Stimulated activated CD4-positive, alpha-beta T cell treated with anti-CD3 and anti-CD28 coated beads, Interleukin-12 subunit alpha, Interleukin-12 subunit beta, amount 100 ng/mL, for 4 hours (primary cell): ENCODE measurements at places on chromosomes 1 and 21.

GRCh38 chr1:117615474-117615873 is 9.6 kb downstream of the TENT5C start:
- DNase-seq, result no peak

DNA sequence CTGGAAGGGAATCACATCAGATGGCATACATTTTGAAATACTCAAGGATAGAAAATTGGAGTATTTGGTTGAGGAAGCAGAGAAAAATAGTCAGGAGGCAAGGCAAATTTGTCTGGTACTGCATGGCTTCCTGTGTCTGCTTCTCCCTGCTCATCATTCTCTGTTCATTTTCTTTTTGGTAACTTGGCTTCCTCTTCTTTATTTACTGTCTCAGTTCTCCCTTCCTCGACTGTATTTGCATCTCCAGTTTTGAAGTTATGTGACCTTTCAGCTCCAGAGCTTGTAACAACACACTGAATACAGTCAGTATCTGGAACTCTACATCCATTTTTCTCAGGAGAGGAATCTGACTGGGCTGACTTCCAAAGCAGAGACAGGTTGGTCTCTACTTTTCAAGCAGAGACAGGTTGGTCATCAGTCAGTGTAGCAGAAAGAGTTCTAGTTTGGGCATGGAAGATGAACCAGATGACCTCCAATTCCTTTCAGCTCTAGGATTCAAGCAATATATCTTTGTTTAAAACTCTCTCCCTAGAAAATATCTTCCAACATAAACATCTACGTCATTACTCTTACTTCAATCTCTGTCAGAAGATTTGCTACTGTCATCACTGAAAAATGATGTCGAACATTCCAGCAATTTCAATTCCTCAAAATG is 571.2 kb downstream of the ADGRL2 start:
- DNase-seq, result no peak

- no peak for DNase-seq
These were observed 30.2 kb upstream of the DISC1 start for GRCh38 chr1:231596337-231596791.

DNA sequence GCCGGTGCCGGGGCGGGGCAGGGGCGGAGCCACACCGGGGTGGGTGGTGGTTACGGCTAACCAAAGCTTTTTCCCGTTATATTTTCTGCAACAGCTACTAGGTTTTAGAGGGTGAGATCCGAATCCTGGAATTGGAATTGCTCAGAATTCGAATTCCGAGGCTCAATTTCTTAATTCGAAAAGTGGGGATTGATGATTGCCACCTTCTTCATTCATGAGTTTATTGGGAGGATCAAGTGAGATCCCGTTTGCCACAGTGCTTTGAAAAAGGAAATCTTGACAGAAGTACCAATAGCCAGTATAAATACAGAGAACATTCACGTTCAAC is 207 bp upstream of the SVBP start:
- DNase-seq, result no peak

DNA sequence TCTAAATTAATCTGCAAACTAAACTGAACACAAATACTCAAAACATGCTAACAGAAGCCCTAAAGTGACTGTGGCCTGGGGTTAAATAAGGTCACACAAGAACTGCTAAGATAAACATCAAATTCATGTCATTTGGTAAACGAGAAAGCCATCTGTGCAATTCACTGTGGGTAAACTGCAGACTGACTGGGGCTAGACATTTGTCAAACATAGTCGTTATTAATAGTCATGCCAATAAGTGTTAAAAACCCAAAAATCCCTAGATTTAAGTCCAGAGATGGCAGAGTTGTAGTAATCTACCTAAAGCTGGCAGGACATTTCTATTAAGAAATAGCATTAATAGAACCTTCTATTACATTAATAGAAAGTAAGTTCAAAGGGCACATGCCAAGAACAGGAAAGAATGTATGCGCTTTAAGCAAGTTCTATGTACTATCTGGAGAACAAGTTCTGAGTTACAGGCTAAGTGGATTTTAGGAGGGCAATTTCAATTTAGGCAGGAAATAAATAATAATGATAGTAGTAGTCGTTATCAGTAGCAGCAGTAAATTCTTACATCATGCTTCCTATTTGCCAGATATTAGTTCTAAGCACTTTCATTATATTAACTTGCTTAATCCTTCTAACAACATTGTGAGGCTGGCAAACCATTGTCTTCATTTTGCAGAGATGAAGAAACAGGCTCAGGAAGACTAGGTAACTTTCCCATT is 8.6 kb downstream of the EDEM3 start:
- no peak for DNase-seq

DNA sequence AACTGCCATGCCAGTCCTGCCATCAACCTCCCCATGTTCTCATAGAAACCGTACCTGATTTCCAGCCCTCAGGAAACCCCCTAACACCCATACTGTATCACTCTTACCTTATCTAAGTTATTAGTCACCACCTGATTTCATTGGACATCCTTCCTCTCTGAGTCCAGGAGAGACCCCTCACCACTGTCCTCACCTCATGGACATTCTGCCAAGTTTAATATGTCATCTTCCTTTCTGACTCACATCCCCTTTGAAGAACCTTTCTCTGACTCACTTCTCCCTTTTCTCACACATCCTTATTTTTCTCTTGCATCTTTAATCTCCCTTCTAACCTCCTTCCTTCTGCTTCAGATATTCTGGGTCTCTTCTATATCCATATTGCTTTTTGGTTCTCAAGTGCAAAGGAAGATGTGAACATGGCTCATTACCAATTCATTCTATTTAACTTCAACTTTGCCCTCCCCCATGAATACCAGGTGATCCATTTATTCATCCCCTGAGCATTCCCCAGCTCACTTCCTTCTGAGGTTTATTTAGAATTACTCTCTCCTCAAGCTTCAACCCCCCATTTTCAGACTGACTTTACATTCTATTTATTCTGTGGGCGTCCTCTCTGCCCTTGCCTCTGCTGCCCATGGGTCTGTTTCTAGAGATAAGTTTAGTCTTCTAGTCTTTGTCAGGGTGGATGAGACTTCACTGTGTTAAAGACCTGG is 206.8 kb upstream of the ESRRG start:
- DNase-seq, result no peak

DNA sequence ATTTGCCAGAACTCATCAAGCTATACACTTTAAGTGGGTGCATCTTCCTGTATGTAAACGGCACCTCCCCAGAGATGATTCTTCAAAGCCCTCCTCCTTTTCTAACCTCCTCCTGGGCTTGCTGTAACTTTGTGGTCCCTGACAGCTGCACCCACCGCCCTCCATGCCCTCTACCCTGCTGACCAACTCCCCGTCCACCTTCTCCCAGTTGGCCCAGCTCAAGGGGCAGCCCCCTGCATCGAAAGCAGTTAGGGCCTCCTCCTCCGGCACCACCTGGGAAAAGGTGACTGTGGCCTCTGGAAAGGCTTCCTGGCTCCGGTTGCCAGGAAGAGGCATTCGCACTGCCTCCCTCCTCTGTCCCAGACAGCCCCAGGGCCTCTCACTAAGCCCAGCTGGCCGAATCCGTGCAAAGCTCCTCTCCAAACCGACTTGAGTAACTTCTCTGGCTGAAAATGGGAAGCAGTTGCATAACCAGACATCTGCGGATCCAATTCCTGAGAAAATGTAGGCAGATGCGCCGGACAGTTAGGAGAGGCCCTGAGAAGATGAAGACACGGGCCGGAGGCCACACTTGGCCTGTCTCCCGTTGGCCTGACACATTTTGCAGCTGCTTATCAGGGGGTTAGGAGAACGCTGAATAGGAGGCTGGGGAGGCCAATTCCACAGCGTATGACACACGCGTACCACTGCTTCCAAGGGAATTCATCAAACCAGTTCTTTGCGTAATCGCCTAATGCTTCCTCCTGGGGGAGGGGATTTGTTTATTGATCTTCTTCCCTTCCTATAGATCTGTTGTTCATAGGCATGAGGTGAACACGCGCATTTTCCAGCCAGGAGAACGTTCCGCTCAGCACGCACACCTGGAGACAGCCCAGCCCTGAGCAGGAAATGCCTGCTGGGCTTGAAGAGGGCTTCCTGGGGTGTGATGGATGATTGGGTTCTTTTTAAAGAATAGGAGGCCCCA is 48.7 kb upstream of the COL6A2 start:
- no peak for DNase-seq

DNA sequence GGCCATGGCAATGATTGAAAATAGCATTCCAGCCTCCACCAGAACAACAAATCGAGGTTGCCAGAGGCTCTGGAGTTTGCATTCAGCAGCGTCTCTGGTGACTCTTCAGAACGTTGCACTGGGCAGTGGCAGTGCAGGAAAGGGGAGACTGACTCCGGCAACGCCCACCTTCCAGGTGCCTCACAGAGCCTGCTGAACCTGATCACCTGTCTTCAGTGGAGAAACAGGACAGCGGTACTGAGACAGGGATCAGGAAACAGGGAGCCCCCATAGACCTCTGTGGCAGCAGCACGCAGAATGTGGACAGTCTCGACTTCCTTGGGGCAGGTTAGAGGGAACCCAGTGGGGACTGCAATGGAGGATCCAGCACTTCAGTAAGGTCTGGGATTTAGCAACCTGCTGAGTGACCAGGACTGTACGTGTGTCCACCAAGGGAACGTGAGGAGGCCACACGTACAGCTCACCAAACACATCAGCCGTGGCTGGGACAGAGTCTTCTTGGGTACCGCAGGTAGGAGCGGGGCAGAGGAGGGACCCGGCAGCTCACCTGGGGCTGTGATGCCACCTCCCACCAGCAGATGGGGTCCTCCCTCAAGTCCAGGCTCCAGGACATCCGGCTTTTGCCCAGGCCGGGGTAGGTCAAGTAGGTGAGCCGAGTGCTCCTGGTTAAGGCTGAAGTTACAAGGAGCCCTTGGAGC is 128.6 kb downstream of the PRDM2 start:
- DNase-seq, result peak; percentile 16

DNA sequence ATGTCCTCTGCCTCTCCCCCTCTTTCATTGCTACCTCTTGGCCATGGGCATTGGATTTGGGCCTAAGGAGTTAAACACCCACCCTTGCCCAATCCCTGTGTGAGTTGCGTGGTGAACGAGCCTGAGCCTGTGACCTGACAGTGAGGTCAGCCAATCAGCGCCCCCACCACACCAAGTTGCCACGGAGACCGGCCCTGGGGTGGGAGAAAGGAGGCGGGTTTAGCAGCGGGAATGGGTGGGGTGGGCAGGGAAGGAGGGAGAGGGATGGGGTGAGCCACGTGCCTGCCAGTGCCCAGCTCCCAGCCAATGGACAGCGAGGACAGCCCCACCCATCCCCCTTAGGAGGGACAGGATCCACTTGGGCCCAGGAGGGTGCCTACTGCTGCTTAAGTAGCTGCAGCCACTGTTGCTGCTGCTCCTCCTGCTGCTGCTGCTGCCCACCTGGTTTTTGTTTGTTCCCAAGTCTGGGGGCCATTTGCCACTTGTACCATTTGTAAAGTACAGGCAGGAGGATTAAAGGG is 9.5 kb downstream of the ZBTB7B start:
- no peak for DNase-seq

- DNase-seq, result no peak
These were observed 7.1 kb downstream of the SYT2 start for GRCh38 chr1:202703191-202703590.

- DNase-seq, result no peak
These were observed 114.9 kb downstream of the DENND1B start for GRCh38 chr1:197660389-197660788.

GRCh38 chr1:2019172-2019543 is at the start of gene GABRD:
TSS of gene GABRD (plus strand) at chr1:2019345. CDS start at chr1:2019424, 79 bp downstream.
- DNase-seq, result peak; percentile 19

GRCh38 chr1:99704356-99704816 is 58.5 kb downstream of the PALMD start:
- DNase-seq, result no peak

DNA sequence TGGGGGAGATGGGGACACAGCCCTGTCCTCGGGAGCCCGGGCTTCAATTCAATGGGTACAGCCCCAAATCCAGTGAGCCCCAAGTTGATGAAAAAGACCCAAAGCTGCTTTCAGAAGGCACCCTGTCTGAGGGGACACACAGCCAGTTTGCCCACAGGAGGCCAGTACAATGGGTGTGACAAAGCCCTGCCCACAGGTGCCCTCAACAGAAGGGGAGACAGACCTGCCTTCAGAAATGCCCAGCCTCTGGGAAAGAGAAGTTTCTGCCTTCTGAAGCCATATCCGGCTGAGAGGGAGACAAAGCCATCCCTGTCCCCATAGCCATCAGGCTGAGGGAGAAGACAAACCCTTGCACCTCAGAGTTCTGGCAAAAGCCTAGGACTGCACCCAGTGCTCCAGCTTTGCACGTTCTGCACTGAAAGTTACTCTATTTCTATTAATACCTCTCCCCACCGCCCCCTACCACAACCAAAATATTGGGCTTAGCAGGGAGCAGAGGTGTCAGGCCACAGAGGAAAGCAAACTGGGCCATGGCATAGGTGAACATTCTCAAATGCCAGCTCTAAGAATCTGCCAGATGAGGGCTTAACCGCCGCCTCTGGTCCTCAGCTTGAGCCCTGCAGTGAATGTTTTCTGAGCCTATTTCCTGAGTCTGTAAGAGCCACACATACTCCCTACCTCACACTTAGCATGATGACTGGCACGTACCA is 18.0 kb upstream of the PTAFR start:
- no peak for DNase-seq

GRCh38 chr1:185325413-185325812 is 8.4 kb upstream of the IVNS1ABP start:
- no peak for DNase-seq

GRCh38 chr1:1274299-1274930 is 761 bp upstream of the UBE2J2 start:
- DNase-seq, result no peak

- DNase-seq, result no peak
These were observed 54.8 kb upstream of the USP1 start for GRCh38 chr1:62381831-62382657.

GRCh38 chr1:85325920-85326319 is 49.5 kb upstream of the BCL10 start:
- no peak for DNase-seq

DNA sequence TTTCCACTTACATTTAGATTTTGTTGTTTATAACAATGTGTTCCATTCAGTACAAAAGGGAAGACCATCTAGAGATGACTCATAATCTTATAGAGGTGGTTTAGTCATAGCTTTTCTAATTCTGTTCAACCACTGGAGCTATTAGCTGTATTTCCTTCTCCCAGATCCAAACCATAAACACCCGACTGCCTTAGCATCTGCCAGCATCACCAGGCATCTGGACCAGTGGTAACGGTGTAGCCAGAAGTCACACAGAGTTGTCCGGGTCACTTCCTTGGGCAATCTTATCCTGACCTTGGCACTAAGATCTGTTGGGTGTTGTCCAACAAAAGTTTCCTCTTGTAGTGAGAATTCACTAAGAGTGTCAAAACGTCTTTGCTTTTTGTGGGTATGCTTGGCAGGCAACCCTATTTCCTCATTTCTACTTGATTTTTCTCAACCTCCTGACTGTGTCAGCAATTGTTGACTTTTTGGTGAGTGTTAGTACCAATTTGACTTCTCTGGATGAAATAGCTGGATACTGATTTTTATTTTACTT is 372.1 kb upstream of the B3GALT2 start:
- no peak for DNase-seq

GRCh38 chr1:202247837-202248795 is 54.5 kb downstream of the LGR6 start:
- no peak for DNase-seq

DNA sequence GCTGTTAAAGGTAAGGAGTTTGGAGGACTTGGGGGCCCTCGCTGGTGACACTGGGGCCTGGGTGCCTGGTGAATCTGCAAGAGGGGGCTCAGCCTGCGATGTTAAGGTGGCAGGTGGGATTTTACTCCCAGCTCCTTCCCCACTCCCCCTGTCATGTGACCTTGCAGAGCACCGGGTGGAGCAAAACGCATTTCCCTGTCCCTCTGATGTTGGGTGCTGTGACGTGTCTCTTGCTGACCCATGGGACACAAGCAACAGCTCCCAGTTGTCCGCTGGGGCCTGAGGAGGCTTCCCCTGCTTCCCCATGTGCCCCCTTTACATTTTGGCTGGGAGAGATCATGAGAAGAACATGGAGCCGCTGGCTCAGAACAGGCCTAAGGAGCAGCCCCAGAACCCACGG is 319.0 kb downstream of the MATN1 start:
- DNase-seq, result no peak
